ENCODE measurements at places on chromosomes 3 and 15. TPM values are rescaled to one million over a fixed set of nuclear protein-coding genes. Genes with fewer than 3 reads are reported as not detected.

ERICH6 gene
- not detected for total RNA-seq

CP gene
- 1.7 TPM for total RNA-seq

NUP210 gene
- 0.05 TPM for total RNA-seq

GNB5 gene
- 58.9 TPM for total RNA-seq

DNA sequence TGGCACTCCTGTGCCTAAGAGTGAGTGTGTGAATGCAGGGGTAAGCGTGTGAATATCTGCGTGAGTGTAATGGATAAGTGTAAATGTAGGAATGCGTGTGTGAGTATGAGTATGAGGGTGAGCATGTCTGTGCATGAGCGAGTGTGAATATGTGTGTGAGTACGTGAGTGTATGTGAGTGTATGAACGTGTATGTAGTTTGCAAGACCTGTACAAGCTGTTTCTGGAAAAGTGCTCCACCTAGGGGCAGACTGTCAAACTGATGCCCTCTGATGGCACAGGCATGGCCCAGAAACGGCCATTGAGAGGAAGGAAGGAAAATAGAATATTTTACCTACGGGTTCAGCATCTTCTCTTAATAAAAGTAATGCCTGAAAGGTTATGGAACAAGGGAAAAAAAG is 24.4 kb upstream of the FRMD4B start:
- peak; percentile 11 for DNase-seq
- H3K27me3 ChIP-seq, result no peaks in the 10 kb centered on the region
- H3K36me3 ChIP-seq, result no peaks in the 10 kb centered on the region
- H3K4me3 ChIP-seq, result no peak overlapping the region
- peaks cover 6% of the 10 kb centered on the region for H3K4me1 ChIP-seq
- no peak overlapping the region for H3K27ac ChIP-seq

CCDC39 gene
- not detected for total RNA-seq

GRCh38 chr3:48038971-48039481 is 22.8 kb upstream of the MAP4 start:
- peaks cover 55% of the 10 kb centered on the region for H3K4me1 ChIP-seq
- H3K4me3 ChIP-seq, result no peak overlapping the region
- DNase-seq, result peak; percentile 47
- peaks cover 10% of the 10 kb centered on the region for H3K36me3 ChIP-seq
- H3K27ac ChIP-seq, result peak overlapping the region; percentile 96
- H3K27me3 ChIP-seq, result no peaks in the 10 kb centered on the region

DNA sequence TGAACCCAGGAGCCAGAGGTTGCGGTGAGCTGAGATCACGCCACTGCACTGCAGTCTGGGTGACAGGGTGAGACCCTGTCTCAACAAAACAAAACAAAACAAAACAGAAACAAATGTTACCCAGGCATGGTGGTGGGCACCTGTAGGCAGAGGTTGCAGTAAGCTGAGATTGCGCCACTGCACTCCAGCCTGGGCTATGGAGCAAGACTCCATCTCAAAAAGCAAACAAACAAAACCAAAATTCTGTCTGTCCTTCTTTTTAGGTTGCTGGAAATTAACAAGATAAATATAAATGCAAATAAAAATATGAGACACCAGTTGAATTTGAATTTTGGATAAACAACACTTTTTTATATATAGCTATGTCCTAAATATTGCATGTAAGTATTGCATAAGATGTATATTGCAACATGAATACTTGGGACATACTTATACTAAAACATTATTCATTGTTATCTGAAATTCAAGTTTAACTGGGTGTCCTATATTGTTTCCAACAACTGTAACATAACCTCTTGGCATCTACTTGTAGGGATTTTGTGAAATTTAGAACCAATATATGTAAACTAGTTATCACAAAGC is 4.7 kb upstream of the CEP97 start:
- H3K4me3 ChIP-seq, result no peak overlapping the region
- H3K27me3 ChIP-seq, result no peaks in the 10 kb centered on the region
- no peak for DNase-seq

GRCh38 chr3:14823393-14823792 is 4.6 kb downstream of the FGD5 start:
- H3K4me3 ChIP-seq, result no peak overlapping the region
- peaks cover 25% of the 10 kb centered on the region for H3K27me3 ChIP-seq
- H3K4me1 ChIP-seq, result no peaks in the 10 kb centered on the region
- no peak overlapping the region for H3K27ac ChIP-seq

C3orf33 gene
- total RNA-seq, result 2.1 TPM

Measured in SJSA1 (cell line).